Activated naive CD4-positive, alpha-beta T cell treated with Interleukin-2 at 50 U/mL for 16 hours (primary cell): ENCODE measurements at places on chromosomes 5 and 9.

- no peak for DNase-seq
These were observed 20.7 kb upstream of the LPCAT1 start for GRCh38 chr5:1544294-1544961.

DNA sequence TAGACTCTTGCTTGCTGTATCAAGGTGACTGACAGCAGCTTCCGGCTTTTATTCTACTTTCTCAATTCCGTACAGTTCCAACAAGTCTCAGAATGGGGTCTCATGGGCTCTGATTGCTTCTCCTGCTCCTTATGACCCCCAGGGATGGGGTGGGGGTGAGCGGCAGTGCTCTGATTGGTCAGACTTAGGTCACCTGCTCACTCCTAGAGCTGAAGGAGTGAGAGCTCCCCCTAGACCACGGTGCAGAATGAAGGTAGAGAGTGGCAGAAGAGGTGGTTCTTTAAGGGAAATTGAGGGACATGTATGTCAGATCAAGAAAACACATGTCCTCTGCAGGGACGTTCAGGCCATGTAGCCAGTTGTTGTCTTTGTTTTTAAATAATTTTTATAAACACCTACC lies 115.2 kb downstream of the C9orf152 start:
- DNase-seq, result no peak

DNA sequence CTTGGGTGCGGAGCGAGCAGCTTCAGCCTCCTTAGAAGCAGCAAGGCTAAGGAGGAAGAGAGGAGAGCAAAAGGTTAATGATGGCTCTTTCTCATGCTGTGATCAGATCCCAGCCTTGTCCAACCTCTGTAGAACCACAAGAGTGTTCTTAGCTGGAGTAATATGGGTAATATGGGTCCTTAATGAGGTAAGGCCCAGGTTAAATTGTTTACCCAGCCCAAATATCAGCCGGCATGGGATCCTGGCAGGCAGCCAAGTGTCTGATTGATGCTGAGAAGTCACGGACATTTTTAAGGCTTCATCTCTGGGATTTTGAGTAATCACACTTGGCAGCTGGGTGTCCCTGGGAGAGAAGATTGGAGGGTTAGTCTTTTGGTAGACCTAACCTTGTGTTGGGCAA lies 32.3 kb downstream of the GLRA1 start:
- DNase-seq, result no peak

- no peak for DNase-seq
These were observed 62.5 kb upstream of the PTPN3 start for GRCh38 chr9:109560470-109561132.

GRCh38 chr5:68711293-68712200 lies 382.3 kb upstream of the SLC30A5 start:
- peak; percentile 2 for DNase-seq

DNA sequence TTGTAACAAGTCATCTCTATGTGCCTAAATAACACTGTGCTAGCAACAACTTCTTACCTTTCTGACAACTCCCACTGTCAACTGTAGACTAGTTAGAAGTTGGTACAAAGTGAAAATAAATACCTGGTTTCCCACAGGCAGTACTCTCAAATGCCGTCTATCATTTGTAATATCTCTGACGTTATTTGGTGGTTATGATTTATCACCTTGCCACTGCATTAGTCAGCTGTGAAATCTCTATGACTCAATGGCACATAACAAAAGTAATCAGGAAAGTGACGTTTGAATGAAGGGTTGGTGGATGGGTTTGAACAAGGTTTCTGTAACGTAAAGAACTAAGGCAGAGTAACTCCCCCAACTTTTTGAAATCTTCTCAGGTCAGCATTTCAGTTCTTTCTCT lies 592.3 kb downstream of the MAT2B start:
- no peak for DNase-seq

GRCh38 chr9:92328225-92328624 lies 2.5 kb downstream of the CENPP start:
- DNase-seq, result no peak

DNA sequence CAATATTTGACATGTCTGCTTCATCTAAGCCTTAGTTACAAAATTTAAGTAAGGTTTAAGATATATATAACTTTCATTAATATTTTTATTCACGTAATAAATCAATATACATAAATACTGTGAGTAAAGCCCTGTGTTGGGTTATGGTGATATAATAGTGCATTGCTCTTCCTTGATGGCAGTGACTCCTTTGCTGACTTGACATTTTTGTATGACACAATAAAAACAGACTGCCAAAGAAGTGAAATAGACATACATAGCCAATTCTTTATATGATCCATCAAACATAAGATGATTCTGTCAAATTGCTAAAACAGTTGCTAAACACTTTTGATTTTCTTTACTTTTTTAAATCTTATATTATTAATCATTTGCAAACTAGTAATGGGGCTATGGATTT lies 1518.2 kb downstream of the EFNA5 start:
- no peak for DNase-seq

DNA sequence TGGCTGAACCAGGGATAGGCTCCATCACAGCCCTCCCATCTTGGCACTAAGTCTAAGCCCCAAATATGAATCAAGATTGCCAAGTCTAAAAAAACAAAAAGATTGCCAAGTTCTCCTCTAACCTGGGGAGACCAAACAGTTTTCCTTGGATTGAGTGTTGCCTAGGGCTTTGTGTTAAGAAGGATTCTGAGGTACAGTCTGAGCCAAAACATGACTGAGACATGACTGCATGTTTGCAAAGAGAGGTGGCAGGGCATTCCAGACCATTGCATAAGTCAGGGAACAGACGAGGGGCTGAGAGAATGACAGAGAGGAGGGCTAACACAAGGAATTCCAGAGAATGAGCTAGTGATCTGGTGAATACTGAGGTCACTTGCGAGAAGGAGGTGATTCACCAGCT lies 11.4 kb downstream of the LAMC3 start:
- no peak for DNase-seq

DNA sequence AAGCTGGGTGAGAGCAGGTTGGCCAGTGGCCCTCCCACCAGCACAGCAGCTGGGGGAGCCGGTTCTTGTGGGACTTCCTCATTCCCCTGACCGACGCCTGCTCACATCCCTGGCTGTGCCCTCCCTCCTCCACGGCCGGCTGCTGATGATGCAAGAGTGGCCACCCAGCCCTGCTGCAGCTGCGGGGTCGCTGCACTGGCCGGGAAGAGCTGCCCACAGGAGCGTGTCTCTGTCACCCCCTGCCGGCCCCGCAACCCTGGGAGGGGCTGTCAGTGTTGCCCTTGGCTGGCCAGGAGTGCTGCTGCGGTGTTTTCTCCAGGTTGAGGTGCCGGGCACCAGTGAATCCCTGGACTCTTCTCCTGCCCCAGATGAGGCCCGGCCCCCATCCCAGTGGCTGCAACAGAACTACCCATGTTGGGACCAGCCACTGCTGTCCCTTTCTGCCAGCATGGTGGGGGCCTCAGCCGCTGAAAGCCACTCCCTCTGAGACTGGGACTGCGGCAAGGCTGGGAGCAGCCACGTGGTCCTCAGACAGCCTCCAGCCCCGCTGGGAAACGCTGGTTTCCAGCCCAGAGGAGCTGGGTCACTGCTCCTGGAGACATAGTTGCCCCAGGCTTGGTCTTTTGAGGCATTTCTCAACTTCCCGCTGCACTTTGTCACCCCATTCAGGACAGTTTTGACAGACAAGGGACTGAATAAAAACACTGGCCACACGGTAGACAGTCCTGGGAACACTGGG lies 739 bp downstream of the CARD9 start:
- DNase-seq, result no peak

GRCh38 chr5:29720954-29721353 lies 1472.5 kb upstream of the CDH6 start:
- no peak for DNase-seq

DNA sequence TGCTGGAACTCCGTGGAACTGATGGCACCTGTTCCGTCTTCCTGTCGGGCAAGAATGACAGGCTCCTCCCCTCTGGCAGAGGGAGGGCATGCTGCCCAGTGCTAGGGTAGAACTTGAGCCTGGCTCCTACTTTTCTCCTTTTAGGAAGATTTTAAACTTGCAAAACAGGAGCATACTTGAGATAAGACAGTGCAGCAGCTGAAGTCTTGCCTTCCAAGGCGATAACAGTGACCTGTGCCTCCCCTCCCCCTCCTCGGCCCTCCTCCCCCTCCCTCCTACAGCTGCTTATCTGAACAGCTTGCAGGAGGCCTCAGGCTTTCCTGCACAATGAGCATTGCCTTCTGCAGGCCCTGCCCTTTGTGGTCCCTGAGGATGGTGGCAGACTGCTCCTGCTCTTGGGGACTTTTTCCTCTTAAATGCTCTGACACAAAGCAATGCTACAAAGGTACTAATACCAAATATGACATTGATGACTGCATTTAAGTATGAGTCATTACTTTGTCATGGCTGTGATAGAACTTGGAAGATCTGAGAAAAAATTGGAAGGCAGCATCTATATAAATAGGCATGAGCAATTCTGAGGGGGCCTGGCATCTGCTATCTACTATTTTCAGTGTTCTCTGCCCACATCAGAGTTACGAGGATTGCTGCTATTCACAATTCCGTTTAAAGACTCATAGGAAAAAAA lies 2.0 kb downstream of the GADD45G start:
- DNase-seq, result peak; percentile 32

DNA sequence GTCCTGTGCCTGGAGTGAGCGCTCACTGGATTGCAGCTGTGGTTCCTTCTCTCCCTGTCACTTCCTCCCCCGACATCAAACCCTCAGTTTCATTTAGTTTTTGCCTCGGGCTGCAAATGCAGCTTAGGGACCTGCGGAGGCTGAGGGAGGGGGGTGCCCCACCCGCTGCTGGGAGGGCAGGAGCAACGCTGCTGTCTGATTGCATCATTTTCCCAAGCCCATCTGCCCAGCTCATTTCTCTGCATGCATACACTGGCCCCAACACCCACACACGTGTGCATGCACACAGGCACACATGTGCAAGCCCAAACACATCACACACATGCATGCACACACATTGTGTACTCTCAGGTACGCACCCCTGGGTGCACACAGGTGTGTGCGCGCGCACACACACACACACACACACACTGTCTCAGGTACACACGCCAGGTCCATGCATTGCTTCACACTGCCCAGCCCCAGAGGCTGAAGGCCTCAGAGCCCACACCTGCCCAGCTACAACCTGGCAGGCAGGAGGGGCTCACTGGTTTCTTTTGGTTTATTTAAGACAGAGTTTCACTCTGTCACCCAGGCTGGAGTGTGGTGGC lies 3.4 kb downstream of the ASS1 start:
- DNase-seq, result peak; percentile 5

DNA sequence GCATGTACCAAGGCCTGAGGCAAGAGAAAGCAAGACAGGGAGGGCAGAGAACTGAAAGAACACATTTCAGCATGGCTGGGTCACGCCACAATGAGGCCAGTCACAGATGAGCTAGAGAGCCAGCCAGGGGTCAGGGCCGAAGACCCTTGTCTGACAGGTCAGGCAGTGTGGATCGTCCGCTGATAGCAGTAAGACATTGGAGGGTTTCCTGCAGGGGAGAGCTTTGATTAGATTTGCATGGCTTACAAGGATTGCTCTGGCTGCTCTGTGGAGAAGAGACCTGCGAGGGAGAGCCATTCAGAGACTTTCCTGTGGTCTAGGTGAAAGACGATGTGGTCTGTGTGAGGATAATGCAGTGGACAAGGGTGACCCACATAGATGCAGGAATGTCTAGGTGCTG lies 93.1 kb downstream of the RALGPS1 start:
- DNase-seq, result no peak

GRCh38 chr9:97440160-97440559 lies 28.3 kb downstream of the TDRD7 start:
- DNase-seq, result no peak

DNA sequence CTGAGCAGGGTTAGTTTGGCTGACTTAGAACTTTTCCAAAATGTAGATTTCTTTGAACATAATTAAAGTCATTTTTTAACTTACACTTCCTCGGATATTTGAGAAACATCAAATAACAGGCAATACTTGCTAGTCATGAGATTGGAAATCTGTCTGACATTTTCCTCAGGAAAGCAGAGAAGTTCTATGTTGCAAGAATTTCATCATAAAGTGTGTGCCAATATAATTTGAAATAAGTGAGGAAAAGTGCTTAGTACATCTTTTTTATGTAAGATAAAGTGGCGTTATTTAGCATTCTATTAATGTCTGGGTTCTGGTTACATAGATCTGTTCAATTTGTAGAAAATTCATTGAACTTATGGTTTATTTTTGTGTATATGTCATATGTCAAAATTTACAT lies 48.7 kb upstream of the C5orf47 start:
- no peak for DNase-seq

- DNase-seq, result no peak
These were observed 2.9 kb downstream of the SMAD5 start for GRCh38 chr5:136135536-136135935.

- DNase-seq, result no peak
These were observed 76.0 kb downstream of the IPO11 start for GRCh38 chr5:62488531-62488930.

DNA sequence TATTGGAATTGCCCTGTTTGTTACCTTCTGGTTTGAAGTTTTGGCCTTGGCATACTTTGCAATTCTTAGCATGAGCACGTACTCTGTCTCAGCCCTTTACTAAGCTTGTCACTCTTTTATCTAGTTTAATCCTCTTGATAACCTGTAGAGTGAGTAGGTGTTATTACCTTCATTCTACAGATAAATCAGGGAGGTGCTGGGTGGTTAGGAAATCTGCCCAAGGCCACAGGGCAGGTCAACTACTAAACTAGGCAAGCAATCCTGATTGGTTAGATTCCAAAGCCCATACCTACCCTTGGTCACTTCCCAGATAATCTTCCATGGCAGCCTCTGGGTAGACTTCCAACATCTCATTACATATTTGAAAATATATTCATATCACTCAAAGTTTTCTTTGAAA lies 65.7 kb downstream of the PCSK5 start:
- DNase-seq, result no peak

DNA sequence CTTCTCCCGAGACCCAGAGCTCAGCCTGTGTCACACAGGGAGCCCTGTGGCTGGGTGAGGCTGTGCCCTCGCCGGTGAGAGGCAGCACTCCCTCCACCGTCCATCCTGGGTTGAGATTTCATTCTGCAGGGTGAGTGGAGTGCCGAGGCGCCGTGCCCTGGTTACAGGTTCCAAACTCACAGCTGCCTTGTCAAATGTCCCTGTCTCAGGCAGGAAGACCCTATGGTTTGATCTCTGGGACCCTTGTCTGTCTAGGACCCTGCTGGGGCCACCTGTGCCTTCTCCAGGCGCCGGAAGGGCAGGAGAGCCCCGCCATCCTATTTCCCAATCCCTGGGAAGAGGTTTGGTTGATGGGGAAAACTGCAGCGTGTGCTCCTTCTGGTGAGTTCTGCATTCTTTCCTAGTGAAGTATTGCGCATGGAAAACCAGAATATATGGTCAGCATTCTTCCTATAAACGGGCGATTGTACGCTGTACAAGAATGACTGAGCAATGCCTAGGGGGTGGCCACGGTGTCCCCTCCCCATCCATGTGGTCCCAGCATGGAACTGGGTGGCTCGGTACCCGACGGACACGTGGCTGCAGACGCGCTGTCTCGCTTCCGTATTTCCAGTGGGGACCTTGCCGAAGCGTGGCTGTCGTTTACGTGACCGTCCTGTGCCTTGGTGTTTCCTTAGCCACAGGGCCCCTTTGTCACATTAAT lies 95.9 kb upstream of the COL5A1 start:
- no peak for DNase-seq
